ENCODE measurements at places on chromosomes 7 and 10.

DNA sequence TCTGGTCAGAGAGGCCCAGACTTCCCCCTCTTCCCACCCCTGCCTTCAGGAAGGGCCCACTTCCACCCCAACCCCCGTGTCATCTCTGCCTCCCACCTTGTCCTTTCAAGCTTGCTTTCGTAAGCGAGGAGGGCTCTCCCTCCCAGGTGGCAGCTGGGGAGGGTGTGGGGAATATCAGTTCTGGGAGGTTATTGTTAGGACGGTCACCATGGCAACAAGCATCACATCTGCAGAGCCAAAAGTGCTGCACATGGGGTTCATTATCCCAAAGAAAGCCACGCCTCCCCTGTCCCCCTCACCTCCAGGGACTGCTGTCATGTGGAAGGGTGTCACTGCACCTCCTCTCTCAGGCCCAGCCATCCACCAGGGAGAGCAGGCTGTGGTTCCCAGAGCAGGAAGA, 2.6 kb upstream of the CAMK2B start:
- peaks cover 50% of the 10 kb centered on the region for H3K27me3 ChIP-seq
- no peaks in the 10 kb centered on the region for H3K4me1 ChIP-seq
- no peak overlapping the region for H3K27ac ChIP-seq

GRCh38 chr10:77810446-77811335, 115.9 kb downstream of the DLG5 start:
- no peak for DNase-seq
- peaks cover 54% of the 10 kb centered on the region for H3K36me3 ChIP-seq
- no peak overlapping the region for H3K4me3 ChIP-seq
- no peak overlapping the region for H3K27ac ChIP-seq

DNA sequence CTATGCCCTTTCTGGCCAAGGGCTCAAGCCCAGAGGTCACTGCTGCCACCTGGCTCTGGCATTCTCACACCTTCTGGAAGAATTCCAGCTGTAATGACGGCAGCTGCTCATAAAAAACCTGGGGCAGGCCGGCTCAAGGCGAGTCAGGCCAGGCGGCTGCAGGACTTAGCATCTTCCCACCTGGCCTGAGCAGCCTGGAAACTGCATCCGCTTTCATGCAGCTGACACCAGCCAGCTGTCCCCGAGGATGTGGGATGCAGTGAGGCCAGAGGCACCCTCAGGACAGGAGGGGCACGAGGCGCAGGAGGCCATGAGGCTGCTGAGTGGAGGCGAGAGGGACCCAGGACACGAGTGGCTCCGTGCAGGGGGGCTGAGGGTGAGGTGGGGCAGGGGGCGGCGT, 47.5 kb upstream of the ADGRA1 start:
- no peaks in the 10 kb centered on the region for H3K4me1 ChIP-seq
- H3K27me3 ChIP-seq: no peaks in the 10 kb centered on the region
- no peak overlapping the region for H3K4me3 ChIP-seq
- H3K36me3 ChIP-seq: no peaks in the 10 kb centered on the region

DNA sequence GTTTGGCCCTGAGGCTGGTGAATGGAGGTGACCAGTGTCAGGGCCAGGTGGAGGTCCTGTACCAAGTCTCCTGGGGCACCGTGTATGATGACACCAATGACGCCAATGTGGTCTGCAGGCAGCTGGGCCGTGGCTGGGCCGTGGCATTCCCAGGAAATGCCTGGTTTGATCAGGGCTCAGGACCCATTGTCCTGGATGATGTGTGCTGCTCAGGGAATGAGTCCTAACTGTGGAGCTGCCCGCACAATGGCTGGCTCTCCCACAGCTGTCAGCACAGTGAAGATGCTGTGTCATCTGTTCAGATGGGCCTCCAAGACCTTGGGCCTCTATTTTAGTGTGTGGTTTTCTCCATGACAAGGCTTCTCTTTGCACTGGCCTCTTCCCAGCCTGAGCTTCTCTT, 64.0 kb downstream of the DMBT1 start:
- no peak overlapping the region for H3K4me3 ChIP-seq
- H3K27ac ChIP-seq: no peak overlapping the region
- DNase-seq: no peak
- no peaks in the 10 kb centered on the region for H3K4me1 ChIP-seq
- no peaks in the 10 kb centered on the region for H3K36me3 ChIP-seq
- no peaks in the 10 kb centered on the region for H3K27me3 ChIP-seq

DNA sequence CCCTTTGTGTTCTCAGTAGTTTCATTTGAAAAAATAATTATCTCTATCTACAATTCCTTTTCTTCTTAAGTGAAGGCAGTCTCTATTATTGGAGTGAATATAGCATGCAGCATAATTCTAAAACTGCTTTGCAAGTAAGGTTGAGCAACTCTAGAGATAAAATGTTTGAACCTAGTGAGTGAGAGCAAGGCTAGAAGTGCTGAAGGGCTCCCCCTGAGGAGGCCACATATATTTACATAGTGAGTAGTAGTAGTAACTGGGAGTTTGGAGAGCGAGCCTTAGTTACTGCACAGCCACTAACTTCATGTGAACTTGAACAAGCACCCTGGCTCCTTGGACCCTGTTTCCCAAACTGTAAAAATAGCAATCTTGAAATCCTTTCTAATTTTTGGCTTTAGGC, 141.5 kb upstream of the DKK1 start:
- no peak overlapping the region for H3K4me3 ChIP-seq
- DNase-seq: no peak
- no peaks in the 10 kb centered on the region for H3K36me3 ChIP-seq
- H3K27ac ChIP-seq: no peak overlapping the region

DNA sequence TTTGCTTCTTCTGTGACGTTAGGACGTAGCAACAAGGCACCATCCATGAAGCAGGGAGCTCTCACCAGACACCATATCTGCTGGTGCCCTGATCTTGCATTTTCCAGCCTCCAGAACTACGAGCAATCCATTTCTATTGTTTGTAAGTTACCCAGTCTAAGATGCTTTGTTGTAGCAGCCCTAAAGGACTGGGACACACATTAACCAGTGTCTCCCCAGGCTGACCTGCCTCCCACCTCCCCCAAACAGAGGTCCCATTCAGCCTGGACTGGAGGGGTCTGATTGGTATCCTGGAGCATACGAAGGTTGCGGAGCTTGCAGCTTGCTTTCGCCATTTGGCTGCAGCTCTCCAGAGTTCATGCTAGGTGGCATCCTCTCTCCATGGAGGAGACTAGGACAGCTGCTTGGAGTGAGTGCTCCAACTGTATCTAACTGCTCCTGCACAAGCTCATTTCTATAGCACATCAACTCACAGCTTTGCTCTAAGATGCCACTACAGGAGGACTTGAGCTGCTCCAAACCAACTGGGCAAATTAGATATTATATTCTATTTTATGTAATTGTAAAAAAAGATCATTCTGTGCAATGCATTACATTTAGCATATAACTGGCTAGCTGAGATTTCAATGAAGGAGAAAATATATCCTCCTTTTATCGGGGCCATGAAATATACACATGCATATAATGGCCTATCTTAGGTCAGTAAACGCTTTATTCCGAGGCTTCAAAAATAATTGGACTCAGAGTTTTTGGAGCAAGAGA, 8.0 kb upstream of the GRK5 start:
- no peak for DNase-seq
- no peaks in the 10 kb centered on the region for H3K4me1 ChIP-seq

DNA sequence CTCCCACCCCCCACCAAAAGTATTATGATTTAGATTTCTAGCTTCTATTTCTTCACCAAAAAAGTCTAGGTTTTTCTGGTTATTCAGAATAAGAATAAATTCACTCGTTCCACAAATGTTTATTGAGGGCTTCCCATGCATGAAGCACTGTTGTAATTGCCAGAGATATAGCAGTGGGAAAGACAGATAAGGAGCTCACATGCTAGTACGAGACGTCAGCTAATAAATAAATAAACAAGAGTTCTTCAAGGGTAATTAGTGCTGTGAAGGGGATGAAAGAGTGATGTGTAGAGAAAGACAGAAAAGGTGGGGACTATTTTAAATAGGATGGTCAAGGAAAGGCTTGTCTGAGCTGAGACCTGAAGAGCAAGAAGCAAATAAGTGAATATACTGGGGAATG, 38.1 kb upstream of the SEPTIN7 start:
- no peaks in the 10 kb centered on the region for H3K27me3 ChIP-seq
- no peak overlapping the region for H3K4me3 ChIP-seq
- no peaks in the 10 kb centered on the region for H3K36me3 ChIP-seq
- DNase-seq: no peak
- H3K27ac ChIP-seq: no peak overlapping the region
- no peaks in the 10 kb centered on the region for H3K4me1 ChIP-seq

DNA sequence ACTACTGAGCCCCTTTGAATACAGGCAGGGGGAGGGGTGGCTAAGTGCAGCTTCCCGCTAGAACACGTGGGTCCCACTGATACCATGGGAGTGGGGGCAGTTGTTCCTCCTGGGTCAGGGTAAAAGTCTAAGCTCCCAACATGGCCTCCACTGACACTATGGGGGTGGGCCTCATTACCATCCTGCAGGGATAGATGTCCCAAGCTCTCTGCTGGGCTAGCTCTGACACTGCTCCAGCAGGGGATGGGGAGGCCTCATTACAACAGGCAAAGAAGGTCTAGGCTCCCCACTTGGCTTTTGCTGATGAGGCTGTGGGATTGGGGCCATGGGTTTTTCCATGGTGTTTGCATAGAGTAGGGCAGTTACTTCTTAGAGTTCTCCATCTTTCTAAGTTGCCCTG, 51.5 kb downstream of the STK17A start:
- H3K27me3 ChIP-seq: no peaks in the 10 kb centered on the region
- H3K27ac ChIP-seq: no peak overlapping the region
- DNase-seq: no peak
- H3K36me3 ChIP-seq: peaks cover 23% of the 10 kb centered on the region

- H3K27ac ChIP-seq: no peak overlapping the region
- H3K27me3 ChIP-seq: no peaks in the 10 kb centered on the region
- no peak for DNase-seq
- peak overlapping the region; percentile 99 for H3K4me3 ChIP-seq
These were observed 2.1 kb downstream of the ABI1 start for GRCh38 chr10:26858707-26859034.

DNA sequence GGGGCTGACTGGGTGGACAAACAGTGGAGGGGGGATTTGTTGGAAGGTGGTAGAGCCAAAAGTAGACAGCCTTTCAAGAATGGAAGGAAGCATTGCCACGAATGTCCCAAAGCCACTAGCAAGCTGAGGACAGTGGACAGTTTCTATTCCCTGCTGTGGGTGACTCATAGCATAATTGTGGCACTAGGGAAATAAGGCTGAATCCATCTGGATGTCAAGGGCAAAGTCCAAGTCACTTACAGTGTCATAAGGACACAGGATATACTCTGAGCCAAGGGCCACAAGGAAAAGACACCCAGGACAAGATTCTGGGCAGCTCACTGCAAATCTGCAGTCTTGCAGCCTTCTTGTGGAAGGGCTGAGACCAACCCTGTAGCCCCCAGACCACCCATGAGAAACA, 79.7 kb downstream of the FRMPD2 start:
- H3K27ac ChIP-seq: no peak overlapping the region
- H3K4me1 ChIP-seq: peaks cover 4% of the 10 kb centered on the region
- DNase-seq: no peak
- H3K27me3 ChIP-seq: no peaks in the 10 kb centered on the region
- H3K4me3 ChIP-seq: no peak overlapping the region
- no peaks in the 10 kb centered on the region for H3K36me3 ChIP-seq

Measured in H1 (cell line).